ENCODE measurements at places on chromosomes 6 and 20.

DNA sequence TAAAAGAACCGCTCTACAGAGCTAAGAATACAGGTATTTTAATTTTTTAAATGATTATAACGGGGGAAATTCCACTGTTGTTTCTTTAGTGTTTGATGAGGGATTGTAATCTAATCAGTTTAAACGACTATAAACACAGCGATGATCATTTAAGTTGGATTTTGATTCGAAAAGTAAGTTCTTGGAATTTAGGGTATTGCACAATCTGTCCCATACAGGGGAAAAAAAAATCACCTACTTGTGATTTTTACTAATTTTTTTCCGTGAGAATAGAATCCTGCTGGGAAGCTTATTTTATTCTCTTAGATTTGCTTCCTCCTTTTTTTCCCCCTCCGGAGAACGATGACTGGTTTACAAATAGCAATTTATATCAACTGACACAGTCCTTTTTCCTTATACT lies 108.0 kb downstream of the LAMA2 start:
- no peak for DNase-seq

DNA sequence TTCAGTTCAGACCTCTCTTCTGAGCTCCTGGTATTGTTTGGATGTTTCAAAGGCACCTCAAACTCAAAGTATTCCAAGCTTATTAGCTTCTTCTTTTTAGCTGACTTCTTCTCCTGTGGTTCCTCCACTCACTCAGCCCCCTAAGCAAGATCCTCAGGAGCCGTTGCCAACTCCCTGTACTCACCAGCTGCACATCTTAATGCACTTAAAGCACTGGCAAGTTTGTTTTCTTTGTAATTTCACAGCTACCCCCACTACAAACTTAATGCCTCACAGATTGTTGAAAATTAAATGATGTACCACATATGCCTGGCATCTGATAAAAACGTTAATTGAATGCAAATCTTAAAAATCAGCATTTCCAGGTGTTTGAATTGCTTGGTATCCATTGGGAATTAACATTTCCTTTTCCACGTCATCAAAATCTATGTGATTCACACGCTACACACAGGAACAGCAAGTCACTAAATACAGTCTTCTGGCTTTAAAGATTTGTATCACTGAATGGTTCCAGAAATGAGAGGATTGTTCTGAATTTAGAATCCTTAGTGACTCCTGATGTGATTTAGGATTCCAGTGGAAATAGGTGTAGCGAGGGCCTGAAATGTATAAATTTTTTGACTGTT lies 24.5 kb downstream of the CALHM6 start:
- DNase-seq, result no peak

DNA sequence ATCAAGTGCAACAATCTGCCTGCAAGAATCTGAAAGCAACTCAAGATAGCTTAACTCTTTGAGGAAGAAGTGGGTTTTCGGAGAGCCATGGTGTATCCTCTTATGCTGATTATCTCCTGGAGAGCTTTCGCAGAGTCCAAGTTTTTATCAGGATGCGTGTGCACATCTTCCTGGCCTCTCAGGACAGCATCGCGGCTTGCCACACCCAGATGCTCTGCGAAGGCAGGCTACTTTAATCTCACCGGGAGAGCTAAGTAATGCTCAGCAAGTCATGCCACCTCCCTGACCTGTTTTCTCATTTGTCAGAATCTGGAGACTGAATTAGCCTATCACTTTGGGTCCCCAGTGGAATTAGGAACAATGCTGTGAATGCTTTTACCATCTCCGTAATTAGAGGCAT lies 52.9 kb downstream of the TTI1 start:
- DNase-seq, result no peak

- DNase-seq, result no peak
These were observed 59.3 kb downstream of the EPB41L2 start for GRCh38 chr6:131003488-131004386.

Data from stimulated activated CD4-positive, alpha-beta T cell treated with anti-CD3 and anti-CD28 coated beads, Interleukin-4, amount 100 ng/mL, for 1 hour (primary cell).